ENCODE measurements at places on chromosomes 7 and 10.
A peak's percentile ranks its signal among the peaks of the same experiment; 100 is the strongest.

DNA sequence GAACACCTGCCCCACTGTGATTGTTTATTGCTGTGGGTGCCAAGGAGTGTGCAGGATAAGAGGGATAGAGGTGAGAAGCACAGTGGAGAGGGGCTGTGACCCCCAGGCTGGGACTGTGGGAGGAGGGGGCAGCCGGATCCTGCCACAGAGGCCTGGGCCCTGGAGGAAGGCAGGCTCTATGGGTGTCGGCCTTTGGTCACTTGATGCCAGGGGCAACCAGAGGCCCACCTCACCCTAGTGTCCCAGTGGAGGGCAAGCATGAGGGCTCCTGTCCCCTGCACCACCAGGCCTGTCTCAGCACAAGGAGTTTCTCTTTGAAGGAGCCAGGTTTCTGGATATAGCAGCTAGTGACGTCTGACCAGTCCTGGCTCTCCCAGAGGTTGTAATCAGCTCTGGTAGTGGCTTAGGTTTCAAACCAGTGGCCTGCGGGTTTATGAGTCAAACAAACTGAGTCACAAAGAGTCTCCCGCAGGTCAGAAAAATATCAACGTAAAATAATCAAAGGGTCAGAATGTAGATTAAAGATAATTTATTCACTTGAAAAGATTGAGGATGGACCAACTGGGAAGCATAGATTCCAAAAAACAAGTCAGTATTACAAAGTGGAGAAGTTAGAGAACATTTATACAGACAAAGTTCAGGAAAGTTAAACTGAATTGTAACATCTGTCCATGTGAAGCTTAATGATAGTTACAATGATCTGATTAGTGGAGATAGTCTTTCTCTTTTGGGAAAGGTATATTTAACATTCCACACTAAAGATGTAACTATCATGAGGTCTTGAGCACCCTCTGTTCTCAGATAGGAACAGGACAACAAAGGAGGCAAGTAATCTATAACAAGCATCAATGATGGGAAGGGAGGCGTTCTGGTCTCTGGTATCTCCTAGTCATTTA, 37.2 kb upstream of the ZNF488 start:
- no peak for DNase-seq

DNA sequence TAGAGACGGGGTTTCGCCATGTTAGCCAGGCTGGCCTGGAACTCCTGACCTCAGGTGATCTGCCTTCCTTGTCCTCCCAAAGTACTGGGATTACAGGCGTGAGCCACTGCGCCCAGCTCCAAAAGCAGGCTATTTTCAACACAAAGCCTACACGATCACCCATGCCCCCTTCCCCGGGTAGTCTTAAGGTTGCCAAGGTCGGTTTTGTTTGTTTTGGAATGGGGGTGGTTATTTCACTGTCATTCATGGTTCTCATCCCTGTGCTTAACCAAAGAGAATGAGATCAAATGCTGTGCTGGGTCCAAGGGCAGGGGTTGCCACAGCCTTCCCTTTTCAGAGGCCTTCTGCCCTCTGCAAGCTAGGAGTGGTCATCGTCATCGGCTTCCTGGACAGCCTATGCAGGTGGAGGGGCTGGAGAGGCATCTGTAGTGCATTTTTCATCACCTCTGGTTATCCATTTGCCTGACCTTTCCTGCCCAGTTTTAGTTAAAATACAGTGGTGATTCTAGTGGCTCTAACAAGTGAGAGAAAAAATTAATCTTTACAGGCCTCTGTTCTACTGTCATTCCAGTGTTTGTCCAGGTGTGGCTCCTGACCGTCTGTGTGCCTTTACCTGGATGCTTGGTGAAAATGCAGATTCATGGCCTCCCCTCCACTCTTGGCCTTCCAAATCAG, 11.4 kb downstream of the BLVRA start:
- no peak for DNase-seq

DNA sequence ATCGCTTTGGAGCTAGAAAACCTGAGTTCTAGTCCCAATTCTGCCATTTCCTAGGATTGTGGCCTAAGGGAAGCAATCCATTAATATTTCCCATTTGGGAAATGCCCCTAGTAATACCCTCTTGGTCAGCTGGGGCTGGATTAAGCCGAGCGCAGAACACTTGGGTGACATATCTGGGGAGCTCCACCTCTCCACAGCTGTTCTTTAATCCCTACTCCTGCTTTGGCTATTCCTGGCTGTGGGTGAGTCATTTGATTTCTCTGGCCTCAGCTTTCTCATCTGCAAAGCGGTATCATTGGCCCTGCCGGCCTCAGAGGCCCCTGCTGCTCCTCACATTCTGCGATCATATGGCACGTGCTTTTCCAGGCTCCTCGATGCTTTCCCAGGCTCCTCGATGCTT, 108.3 kb downstream of the BUB3 start:
- DNase-seq: no peak

- peak; percentile 35 for DNase-seq
Measured at GRCh38 chr7:139451638-139452037, 31.8 kb downstream of the KLRG2 start.

DNA sequence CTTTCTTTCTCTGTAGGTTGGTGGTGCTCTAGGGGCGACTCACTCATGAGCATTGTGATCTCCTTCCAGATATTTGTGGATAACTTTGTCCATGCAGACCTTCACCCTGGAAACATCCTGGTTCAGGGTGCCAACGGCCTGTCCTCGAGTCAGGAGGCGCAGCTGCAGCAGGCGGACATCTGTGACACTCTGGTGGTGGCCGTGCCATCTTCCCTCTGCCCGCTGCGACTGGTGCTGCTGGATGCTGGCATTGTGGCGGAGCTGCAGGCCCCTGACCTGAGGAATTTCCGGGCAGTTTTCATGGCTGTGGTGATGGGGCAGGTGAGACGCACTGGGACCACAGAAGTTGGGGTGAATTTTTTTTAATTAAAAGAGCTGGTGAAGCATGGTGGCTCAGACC, 9.6 kb upstream of the NDUFB2 start:
- no peak for DNase-seq

GRCh38 chr7:51318886-51319579, 2.4 kb upstream of the COBL start:
- DNase-seq: no peak

- DNase-seq: no peak
Measured at GRCh38 chr7:26547156-26547555, 255.5 kb downstream of the SNX10 start.

DNA sequence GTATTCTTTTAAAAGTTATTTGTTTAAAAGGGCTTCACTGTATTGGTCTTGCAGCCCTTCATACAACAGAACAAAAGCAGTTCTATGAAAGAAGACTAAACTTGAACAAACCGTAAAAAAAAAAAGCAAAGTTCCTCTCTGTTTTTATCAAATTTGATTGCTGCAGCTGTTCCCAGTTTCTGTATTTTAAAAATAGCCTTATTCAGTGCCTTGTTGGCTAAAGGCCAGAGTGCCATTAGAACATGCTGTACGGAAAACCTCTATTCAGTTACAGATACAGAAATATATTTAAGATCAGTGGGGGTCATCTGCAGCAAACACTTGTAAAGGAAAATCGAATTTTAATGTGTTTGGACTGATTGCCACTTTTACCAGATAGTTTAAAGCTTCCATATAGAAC, 207.8 kb upstream of the ETV1 start:
- DNase-seq: no peak

DNA sequence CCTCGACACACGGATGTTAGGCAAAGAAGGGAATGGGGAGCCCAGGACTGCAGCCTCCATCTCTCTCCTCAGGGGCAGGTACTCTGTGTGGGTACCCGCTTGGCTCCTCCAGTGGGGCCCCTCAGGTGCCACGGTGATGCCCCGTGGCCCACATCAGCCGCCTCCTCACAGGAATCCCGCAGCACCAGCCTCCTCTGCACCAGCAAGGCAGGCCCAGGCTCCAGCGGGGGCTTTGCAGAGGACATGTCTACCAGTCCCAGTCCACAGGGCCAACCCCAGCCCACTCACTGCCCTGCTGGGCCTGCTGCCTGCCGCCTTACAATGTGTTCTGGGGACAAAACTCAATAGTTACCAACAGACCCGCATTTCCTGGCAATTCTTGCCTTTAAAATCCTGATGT, 61.6 kb upstream of the ADGRA1 start:
- no peak for DNase-seq

DNA sequence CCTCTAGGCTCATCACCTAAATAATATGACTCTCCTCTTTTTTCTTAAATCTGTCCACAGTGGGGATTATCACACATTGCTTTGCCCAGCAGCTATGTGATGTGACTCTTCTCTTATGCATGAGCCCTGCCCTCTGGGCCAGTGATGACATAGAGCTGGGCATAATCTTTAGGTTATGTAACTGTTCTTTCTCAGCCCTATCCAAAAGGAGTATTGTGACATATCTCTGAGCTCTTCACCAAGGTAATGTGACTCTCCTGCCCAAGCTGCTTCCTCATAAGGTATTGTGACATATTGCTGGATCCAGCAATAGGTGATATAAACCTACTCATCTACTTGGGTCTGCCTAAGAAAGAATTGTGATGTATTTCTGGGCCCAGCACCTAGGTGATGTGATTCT, 37.7 kb upstream of the ZNF107 start:
- no peak for DNase-seq

DNA sequence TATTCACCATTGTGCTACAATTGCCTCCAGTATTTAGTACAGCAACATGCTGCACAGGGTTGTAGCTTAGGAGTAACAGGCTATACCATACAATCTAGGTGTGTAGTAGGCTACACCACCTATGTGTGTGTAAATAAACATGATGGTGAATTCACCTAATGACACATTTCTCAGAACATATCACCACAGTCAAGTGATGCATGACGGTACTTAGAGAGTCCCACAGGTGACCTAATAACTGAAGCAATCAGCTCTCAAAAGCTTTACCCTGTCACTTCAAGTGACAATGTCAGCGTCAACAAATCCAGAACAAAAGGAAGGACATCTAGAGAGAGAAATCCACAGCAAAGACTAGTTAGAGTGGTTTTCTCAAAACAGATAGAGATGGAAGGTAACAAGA, 38.8 kb downstream of the CCNJ start:
- DNase-seq: no peak

GRCh38 chr7:158000160-158000559, 587.5 kb downstream of the PTPRN2 start:
- DNase-seq: no peak

GRCh38 chr10:78524941-78525340, 491.3 kb downstream of the RPS24 start:
- DNase-seq: no peak

DNA sequence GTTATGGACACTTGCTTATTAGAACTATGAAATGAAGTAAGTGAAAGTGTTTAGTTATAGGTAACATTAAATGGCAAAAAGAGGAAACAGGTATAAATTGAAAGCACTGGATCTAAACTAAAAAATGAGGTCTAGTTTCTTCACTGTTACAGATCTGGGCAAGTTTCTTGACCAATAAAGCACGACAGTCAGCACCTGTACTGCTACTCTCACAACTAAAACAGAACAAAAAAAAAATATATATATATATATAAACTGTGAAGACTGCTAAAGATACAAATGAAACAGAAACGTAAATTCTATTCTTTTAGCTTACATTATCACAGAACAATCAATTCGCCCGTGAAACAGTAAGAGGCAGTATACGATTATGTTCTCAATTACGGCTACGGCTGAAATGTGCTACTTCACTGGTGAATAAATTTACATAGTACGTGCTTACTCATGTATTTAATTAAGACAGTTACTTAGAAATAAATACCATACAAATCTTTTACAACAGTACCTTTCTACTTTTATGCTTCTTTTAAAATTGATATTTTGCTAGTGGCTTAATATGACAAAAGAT, 4.2 kb downstream of the AHR start:
- peak; percentile 71 for DNase-seq

- no peak for DNase-seq
Measured at GRCh38 chr10:24205821-24206220, 3.1 kb upstream of the KIAA1217 start.

DNA sequence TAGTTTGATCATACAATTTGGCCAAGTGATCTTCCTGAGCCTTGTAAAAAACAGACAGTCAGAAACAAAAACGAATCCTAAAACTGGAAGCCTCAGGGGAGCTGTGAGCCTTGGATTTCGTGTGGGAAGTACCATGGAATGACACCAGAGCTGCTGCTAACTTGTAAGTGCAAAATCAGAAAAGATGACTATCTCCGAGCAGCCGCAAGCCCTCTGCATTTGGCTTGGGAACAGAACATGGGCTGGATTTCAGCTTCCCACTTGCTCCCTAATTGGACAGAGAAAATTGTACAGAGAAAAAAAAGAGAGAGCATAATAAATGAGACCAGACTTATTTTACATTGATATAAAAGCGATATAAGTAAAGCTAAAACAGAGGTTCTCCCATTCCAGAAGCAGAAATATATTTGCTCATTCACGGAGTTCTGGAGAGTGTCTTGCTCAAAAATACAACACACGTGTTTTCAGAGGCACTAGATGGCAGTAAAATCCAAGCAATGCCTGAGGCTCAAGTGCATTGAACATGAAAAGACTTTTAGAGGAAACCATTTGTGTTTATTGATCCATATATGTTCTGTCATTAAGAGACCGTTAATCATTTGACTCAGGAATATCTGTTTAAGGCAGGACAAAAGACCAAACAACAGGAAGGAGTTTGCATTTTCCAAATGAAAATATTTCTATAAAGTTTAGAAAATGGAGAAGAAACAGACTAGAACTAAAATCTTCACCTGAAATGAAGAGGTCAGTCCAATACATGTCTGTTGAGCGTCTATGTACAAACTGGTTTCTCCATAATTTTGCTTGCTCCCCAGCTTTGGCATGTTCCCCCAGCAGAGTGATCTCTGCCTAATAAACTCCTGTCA, 78.3 kb upstream of the SLC26A5 start:
- peak; percentile 33 for DNase-seq

GRCh38 chr7:122885583-122886356, 490 bp downstream of the CADPS2 start:
- DNase-seq: peak; percentile 25

DNA sequence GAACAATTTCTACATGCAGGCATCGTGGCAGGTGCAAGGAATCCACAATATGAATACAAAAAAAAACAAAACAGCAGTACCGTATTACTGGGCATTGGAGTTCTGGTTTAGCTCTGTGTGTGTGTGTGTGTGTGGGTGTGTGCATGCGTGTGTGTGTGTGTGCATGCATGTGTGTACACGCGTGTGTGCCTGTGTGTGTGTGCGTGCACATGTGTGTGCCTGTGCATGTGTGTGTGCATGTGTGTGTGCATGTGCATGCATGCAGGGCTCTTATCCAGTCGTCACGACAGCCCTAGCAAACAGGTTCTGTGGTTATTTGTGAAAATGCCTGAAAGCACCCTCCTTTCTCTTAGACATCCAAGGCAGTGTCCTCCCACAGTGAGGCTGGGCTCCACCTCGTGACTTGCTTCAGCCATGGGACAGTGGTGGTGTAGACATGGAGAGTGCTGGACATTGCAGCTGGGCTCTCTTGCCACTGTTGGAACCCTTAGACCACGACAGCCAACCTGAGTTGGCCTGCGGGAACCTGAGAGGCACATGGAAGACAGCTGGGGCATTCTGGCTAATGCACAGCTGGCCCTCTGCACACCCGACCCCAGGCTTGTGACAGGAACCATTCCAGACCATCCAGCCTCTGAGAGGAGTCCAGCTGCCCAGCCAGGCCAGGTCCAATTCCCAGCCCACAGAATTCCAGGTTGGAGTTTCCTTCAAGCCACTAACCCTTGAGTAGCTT, 173.4 kb upstream of the SHH start:
- no peak for DNase-seq

- DNase-seq: no peak
Measured at GRCh38 chr10:46323176-46323575, 36.4 kb downstream of the ANTXRL start.

GRCh38 chr7:112292162-112292561, 85.7 kb downstream of the ZNF277 start:
- no peak for DNase-seq

- peak; percentile 47 for DNase-seq
Measured at GRCh38 chr10:11684717-11685645, 57.2 kb upstream of the ECHDC3 start.

- no peak for DNase-seq
Measured at GRCh38 chr10:68572151-68572550, 12.0 kb downstream of the TET1 start.
